ENCODE measurements at places on chromosomes 2 and 18.

DNA sequence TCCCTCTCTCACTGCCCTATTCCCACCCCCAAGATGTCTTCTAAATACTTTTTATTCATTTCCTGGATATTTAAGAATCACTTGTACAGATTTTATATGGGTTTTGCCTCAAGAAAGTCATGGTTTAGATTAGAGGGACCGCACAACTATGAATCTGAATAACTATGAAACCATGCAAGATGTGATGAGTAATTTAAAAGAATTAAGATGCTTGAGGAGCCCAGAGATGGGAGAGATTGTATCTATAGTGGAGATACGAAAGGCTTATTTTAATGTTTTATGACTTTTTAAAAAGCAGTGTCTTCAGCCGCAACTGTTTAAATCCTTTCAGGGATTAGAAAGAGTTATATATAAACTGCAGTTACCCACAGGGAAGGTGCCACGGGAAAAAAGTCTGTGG is 324.1 kb downstream of the LPIN1 start:
- DNase-seq: no peak

DNA sequence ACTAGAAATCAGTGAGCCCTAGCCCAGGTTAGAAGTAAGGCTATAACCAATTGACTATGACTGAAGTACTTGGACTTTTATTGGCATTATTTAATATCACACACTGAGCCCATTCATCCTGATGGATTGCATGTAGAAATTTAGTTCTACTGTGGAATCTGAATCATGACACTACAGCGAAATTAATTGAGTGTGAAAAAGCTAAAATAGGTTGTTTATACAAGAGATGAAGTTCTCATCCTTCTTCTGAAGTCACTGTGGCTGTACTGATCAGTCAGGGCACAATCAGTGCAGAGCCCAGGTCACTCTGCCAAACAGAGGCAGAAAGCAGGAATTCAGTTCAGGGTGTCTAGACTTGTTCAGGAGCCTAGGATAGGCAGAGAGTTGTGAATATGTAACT is 158.9 kb downstream of the BABAM2 start:
- no peak for DNase-seq

GRCh38 chr2:15786003-15786654 is 154.2 kb upstream of the MYCN start:
- no peak for DNase-seq

- DNase-seq: no peak
Measured at GRCh38 chr2:239509373-239510143, 108.7 kb upstream of the HDAC4 start.

GRCh38 chr2:215579809-215580208 is 143.9 kb upstream of the FN1 start:
- no peak for DNase-seq

DNA sequence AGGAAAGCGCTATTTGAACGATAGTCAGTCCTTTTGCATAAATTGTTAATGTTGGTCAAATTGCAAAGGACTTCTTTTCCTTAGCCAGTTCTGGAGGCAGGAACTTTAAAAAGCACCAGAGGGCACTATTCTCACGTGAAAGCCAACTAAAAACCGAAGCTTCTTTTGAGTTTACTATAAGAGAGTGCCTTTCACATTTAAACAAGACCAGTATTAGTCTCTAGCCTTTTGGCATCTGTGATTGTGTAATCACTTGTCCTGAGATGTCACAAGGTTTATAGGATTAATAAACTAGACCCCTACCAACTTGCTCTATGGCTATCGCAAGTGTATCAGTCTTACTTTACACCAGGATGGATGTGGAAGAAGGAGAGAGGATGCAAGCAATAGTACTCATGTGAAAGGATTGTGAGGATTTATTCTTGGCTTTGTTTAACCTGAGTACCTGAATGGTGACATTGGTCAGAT is 14.4 kb upstream of the STAT4 start:
- DNase-seq: peak; percentile 92

- no peak for DNase-seq
Measured at GRCh38 chr2:170587922-170588321, 127.2 kb upstream of the SP5 start.

DNA sequence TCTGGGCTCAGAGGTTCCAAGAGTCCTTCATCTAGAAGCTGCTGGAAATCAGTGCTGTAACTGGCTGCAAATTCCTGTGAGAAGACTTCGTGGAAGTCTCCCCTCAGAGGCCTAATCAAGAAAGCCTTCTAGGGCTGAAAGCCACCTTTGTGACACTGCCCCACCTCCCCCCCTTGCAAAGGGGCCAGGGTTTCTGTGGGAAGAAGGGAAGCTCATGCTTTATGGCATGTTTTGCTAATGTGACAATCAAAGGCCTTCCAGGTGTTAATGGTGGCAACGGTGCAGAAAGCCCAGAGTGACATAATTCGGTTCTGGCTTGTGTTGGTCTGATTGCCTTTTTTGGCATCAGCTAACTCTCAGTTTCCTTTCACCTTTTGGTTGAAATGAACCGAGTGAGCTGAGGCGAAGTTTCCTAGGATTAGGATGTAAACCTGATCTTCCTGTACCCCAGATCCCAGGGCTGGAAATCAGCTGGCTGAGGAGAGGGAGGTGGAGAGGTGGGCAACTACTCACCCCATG is 126.9 kb upstream of the TRIB2 start:
- no peak for DNase-seq

DNA sequence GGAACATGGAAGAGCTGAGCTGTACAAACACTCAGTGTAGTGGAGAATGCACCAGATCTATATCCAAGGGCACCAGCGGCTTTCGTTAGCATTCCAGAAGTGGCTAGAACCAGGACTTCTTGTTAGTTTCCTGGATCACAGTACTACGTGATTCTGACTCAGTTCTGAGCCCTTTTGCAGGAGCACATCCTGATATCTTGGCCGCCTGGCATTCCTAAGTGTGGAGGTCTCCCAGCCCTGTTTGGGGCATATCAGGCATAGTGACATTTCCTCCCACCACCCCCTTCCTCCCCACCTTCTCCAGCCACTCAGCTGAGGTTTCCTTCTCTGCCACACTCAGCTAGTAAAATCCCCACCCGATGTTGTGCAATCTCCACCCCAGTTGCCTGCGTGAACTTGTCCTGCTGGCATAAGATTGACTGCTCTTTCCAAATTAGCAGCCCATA is 63.4 kb downstream of the BMP10 start:
- DNase-seq: peak; percentile 42

DNA sequence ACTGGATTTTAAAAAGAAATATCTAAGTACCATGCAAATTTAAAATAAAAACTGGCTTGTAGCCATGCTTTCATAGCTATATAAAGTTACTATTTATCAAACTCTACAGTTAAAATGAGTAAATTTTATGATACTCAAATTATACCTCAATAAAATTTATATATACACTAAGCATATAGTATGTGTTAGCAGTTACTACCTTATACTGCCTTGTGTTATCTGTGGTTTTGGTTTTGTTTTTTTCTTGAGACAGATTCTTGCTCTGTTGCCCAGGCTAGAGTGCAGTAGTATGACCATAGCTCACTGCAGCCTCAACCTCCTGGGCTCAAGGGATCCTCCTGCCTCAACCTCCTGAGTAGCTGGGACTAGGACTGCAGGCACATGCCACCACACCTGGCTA is 342.1 kb downstream of the KIAA1328 start:
- no peak for DNase-seq

- DNase-seq: no peak
Measured at GRCh38 chr18:39523281-39523680, 1957.7 kb upstream of the CELF4 start.

- DNase-seq: no peak
Measured at GRCh38 chr2:95392730-95393455, 9.6 kb upstream of the FAHD2A start.

GRCh38 chr2:18149660-18150246 is 271.3 kb downstream of the KCNS3 start:
- peak; percentile 50 for DNase-seq
